ENCODE measurements at places on chromosomes 2 and 18.

GRCh38 chr2:180411661-180412060 is 404.6 kb upstream of the CWC22 start:
- no peaks in the 10 kb centered on the region for H3K36me3 ChIP-seq
- H3K27ac ChIP-seq = no peak overlapping the region
- no peaks in the 10 kb centered on the region for H3K27me3 ChIP-seq
- no peak overlapping the region for H3K4me3 ChIP-seq

- DNase-seq = no peak
- no peaks in the 10 kb centered on the region for H3K27me3 ChIP-seq
- H3K27ac ChIP-seq = no peak overlapping the region
- no peaks in the 10 kb centered on the region for H3K4me1 ChIP-seq
Observed at GRCh38 chr18:40415176-40415791, 1539.8 kb upstream of the PIK3C3 start.

DNA sequence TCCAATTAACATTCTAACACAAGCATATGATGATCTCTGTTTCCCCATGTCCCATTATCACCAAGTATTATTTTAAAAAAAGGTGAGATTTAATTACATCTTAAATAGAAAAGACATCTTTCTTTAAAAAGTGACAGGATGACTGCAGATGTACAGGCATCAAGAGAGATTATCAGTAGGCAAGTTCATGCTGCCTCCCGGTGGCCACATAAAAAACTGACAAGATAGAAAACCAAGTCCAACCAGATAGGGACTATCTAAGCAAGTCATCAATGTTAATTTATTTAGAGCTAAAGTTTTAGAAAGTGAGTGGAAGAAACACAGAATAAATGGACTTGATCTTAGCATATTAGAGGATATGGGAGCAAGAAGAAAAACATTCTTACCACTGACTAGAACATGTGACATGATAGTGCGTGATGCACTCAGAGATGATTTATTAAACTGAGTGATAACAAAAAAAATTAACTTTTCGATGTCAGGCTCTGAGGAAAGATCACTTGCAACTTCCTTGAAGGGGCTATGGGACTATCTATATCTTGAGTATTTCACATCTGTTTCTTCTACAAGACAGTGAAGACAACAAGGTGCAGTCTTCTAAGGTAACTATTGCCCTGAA is 5.4 kb upstream of the TDRD15 start:
- peaks cover 7% of the 10 kb centered on the region for H3K4me1 ChIP-seq
- peaks cover 9% of the 10 kb centered on the region for H3K27me3 ChIP-seq

GRCh38 chr2:66957198-66957597 is 439.9 kb upstream of the ETAA1 start:
- H3K4me1 ChIP-seq = no peaks in the 10 kb centered on the region
- H3K27me3 ChIP-seq = no peaks in the 10 kb centered on the region
- no peaks in the 10 kb centered on the region for H3K36me3 ChIP-seq
- no peak overlapping the region for H3K27ac ChIP-seq

- no peak overlapping the region for H3K27ac ChIP-seq
- no peaks in the 10 kb centered on the region for H3K4me1 ChIP-seq
- no peak overlapping the region for H3K4me3 ChIP-seq
- H3K36me3 ChIP-seq = no peaks in the 10 kb centered on the region
- no peak for DNase-seq
Observed at GRCh38 chr2:222320436-222321395, 21.9 kb upstream of the PAX3 start.

DNA sequence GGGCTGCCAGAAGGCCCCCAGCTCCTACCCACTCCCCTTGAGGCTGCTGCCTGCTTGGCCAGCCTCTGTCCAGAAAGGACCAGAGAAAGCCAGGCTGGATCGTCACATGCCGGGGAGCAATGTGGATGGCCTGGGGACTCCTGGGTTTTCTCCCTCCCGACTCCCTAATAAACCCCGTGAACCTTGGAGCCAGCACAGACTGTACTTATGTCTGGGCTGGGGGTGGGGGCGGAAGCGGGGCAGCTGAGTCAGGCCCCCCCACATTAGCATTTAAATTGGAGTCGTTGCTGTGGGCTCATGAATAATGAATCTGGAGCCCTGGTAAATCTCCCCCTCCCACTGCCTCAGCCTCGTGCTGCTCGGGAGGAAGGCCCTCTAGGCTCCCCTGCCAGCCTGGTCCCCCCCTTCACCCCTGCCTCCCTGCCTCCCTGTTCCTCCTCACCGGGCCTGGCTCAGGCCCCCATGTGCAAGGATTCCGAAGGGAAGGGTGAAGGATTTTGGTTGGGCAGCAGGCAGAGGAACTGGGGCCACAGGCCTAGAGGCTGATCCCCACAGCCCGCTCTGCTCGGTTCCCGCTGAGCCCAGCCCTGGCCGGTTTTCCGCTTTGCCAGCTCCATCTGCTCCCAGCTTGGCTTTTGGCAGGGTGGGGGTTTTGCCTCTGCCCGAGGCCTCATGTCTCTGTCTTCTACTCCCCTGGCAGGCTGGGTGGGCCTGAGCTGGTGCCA is 7.3 kb upstream of the ASIC4 start:
- H3K4me1 ChIP-seq = peaks cover 10% of the 10 kb centered on the region
- peaks cover 20% of the 10 kb centered on the region for H3K27me3 ChIP-seq
- no peaks in the 10 kb centered on the region for H3K36me3 ChIP-seq
- no peak overlapping the region for H3K4me3 ChIP-seq
- DNase-seq = no peak

DNA sequence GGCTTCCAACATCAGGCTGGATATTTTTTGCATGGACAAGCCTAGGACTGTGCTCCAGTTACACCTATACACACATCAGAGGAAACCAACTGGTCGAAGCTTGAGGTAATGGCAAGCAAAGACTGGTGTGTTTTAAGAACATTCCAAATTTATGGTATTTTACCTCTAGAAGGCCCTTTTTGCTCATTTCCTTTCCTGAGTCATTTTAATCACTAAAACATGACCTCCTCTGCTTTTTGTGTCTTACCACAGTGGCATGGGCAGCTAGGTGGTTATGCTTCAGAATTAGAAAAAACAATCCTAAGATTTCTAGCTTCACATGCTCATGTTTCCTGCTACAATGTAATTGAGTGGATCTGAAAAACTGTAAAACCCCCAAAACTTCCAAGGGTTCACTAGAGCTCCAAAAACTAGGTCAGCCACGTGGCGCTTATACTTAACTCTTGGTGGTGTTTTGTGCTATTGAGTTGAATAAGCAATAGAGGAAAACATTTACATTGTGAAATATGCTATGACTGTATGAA is 30.6 kb upstream of the CHRNA1 start:
- no peaks in the 10 kb centered on the region for H3K27me3 ChIP-seq
- peaks cover 5% of the 10 kb centered on the region for H3K4me1 ChIP-seq

GRCh38 chr2:223578846-223579245 is 23.3 kb downstream of the SCG2 start:
- H3K4me1 ChIP-seq = no peaks in the 10 kb centered on the region
- peaks cover 3% of the 10 kb centered on the region for H3K27me3 ChIP-seq
- no peak for DNase-seq
